ENCODE measurements at places on chromosomes 2 and 18.
A peak's percentile ranks its signal among the peaks of the same experiment; 100 is the strongest.

DNA sequence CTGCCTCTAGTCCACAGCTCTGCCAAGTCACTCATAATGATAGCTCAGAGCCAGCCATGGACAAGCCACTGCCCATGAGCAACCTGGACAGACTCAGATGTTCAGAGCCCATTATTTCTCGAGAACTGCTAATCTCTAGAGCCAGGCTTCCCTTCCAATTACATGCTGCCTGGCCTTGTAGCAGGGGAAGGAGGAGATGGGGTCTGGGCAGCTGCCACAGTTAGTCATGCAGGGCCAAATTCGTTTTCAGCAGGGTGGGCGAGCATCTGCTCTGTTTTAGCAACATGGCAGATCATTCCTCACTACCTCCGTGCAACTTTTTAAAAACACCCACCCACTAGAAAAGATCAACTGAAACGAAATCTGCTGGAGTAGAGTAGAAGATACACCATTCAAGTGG lies 141.8 kb downstream of the MYO5B start:
- DNase-seq = no peak

DNA sequence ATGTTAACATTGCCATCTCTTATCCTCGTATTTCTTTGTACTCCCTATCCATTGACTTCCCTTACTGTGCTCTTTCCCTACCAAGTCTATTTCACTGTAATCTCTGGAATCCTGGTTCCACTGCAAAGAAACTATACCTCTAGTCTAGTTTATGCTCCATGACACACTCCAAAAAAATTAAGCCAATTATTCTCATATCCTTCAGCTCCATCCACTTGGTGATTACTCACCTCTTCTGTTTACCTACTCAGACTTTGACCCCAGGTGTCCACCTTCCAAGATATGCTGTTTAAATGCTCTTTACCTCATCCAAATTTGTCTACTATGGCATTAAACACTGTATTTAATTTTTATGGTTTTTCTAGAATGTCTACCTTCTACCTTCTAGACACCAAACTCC lies 137.9 kb downstream of the ATAD2B start:
- no peak for DNase-seq

- no peak for DNase-seq
Measured at GRCh38 chr2:216936954-216937357, 77.1 kb upstream of the TNP1 start.

DNA sequence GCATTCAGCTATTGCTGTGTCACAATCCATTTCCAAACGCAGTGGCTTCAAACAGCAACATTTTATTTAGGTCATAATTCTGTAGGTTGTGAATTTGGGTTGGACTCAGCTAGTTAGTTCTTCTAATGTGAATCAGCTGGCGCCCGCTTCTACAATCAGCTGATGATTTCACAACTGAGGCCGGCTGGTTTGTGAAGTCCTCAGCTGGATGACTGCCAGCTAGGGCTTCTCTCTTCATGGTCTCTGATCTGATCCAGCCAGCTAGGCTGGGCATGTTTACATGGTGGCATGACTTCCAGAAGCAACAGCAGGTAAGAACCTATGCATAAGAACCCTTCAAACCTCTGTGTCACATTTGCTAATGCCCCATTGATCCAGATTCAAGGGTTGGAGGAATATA lies 172.0 kb downstream of the SLC4A10 start:
- no peak for DNase-seq

GRCh38 chr2:207828361-207829057 lies 58.8 kb upstream of the FZD5 start:
- no peak for DNase-seq

DNA sequence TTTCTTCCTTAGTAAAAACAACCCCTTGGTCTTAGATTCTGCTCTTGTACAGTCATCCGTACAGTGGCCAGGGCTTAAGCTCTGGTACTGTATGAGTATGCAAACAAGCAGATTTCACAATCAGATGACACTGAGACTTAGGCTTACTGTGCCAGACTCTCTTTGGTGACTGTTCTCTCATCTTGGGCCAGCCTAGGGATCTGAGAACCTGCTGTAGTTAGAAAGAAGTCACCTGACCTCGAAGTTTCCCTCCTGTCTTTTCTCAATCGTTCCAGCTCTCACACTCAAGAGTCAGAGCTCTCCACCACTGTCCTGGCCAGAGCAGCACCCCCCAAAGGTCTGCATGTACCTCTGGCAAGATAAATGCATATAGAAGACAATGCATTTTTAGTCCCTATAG lies 63.2 kb downstream of the ZEB2 start:
- DNase-seq = no peak

GRCh38 chr18:12783524-12783923 lies 80.7 kb downstream of the PSMG2 start:
- no peak for DNase-seq

DNA sequence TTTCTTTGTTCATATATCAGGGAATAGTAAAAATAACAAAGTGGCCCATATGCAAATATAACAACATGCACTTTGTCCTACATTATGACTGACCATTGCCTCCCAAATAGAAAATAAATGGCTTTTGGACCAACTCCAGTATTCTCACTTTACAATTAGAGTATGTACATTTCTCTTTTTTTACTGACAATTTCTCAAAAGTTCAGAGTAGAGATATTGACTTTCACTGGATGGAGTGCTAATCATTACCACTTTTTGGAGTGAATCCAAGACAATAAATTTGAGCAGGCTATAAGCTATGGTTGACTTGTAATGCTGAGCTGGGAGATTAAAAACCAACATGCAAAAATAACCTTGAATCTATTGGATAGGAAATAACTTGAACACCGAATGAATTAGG lies 987.4 kb downstream of the SUCLG1 start:
- peak; percentile 18 for DNase-seq

- DNase-seq = no peak
Measured at GRCh38 chr2:175468431-175469098, 287.1 kb upstream of the ATP5MC3 start.
